Bronchial smooth muscle cell (primary cell): ENCODE measurements at places on chromosomes 12 and 14. TPM values are rescaled to one million over a fixed set of nuclear protein-coding genes. Genes with fewer than 3 reads are reported as not detected.

The UNC79 gene
- total RNA-seq: 0.16 and 0.17 TPM in 2 replicates

The TAS2R10 gene
- total RNA-seq: 0.60 and 1.3 TPM in 2 replicates

The PTHLH gene
- 0.17 and 0.47 TPM in 2 replicates for total RNA-seq

The CCDC197 gene
- total RNA-seq: not detected in 2 replicates

The PRB2 gene
- total RNA-seq: not detected in 2 replicates

The MGP gene
- total RNA-seq: 3.9 and 6.7 TPM in 2 replicates

The PLEK2 gene
- 2.6 and 6.5 TPM in 2 replicates for total RNA-seq

The NUDT14 gene
- 8.3 and 22.7 TPM in 2 replicates for total RNA-seq

The TRPV4 gene
- total RNA-seq: 1.1 and 2.4 TPM in 2 replicates

The SVOP gene
- total RNA-seq: not detected in 2 replicates

The LMO3 gene
- 1.4 and 2.4 TPM in 2 replicates for total RNA-seq

The KRT80 gene
- total RNA-seq: under 0.01 TPM in 2 replicates

The DUSP16 gene
- total RNA-seq: 4.6 and 6.7 TPM in 2 replicates
